ENCODE measurements at places on chromosomes 6 and 20. TPM values are rescaled to one million over a fixed set of nuclear protein-coding genes. Genes with fewer than 3 reads are reported as not detected.

GRCh38 chr6:86285876-86286275 is 643.2 kb upstream of the SYNCRIP start:
- H3K36me3 ChIP-seq: peaks cover 6% of the 10 kb centered on the region
- no peaks in the 10 kb centered on the region for H3K27me3 ChIP-seq
- no peak overlapping the region for H3K4me3 ChIP-seq

DNA sequence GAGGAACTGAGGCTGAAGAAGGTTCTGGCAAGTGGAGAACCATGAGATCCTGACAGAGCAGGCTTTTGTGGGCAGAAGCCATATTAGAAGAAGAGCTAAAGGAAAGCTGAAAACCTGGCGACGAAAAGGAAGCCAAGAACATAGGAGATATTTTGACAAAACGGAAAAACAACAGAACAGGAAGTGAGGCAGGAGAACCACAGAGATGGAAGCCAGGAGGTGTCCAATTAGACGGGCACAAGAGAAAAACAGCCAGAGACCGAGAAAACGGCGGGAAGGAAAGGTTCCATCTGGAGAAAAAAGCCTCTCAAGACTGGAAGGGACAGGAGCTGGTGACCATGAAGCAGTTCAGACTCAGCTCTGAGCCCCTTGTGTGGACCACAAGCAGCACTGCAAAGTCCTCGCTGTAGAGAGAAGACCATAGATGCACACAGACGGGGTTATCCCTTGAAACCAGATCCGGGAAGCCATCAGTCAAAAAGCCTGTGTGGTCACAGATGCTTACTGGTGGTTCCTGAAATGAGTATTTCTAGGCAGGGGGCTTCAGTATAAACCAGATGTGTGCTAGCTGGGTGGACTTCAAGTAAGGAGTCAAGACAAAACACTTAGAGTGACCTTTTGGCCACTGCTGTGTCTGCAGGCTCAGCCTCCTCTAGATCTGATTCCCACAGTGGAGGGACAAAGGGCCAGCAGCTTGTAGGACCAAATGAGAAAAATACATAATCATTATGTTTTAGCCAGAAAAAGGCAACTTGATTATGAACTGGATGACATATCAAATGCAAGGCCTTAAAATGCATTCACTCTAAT is 30.7 kb downstream of the SSR1 start:
- no peak overlapping the region for H3K27ac ChIP-seq
- H3K36me3 ChIP-seq: peaks cover 30% of the 10 kb centered on the region
- H3K4me3 ChIP-seq: no peak overlapping the region
- peaks cover 13% of the 10 kb centered on the region for H3K4me1 ChIP-seq
- no peaks in the 10 kb centered on the region for H3K27me3 ChIP-seq

The PANK2 gene
- total RNA-seq: 32.8 TPM

GRCh38 chr6:135814043-135814442 is 37.5 kb upstream of the PDE7B start:
- peaks cover 9% of the 10 kb centered on the region for H3K4me1 ChIP-seq
- no peak for DNase-seq
- no peaks in the 10 kb centered on the region for H3K27me3 ChIP-seq
- no peak overlapping the region for H3K27ac ChIP-seq
- H3K36me3 ChIP-seq: no peaks in the 10 kb centered on the region

The OTOR gene
- total RNA-seq: not detected

The IMPG1 gene
- not detected for total RNA-seq

DNA sequence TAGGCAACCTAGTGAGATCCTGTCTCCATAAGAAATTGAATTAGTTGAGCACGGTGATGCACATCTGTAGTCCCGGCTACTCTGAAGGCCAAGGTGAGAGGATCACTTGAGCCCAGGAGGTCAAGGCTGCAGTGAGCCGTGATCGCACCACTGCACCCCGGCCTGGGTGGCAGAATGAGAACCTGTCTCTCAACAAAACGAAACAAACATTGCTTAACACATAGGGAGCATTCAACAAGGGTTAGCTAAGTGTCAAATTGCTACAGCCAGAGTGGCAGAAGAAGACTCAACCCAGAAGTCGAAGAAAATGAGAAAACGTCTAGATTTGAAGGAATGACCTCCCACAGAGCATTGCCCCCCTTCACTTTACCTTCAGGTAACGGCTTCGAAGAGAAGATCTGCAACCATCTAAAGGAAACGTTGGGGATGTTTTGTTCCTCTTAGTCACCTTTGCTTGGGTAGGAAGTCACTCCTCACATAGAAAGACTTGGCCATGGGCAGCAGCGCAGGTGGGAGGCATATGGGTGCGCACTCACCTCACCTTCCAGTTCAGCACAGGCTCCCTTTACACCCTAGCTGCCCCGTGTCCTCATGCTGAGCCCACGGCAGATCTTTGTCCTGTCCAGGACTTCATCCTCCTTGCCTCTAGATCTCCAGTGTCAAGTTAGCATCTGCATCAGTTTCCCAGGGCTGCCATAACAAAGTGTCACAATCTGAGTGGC is 63.7 kb upstream of the SHLD1 start:
- no peak overlapping the region for H3K27ac ChIP-seq
- no peaks in the 10 kb centered on the region for H3K36me3 ChIP-seq
- no peak overlapping the region for H3K4me3 ChIP-seq
- DNase-seq: no peak
- no peaks in the 10 kb centered on the region for H3K27me3 ChIP-seq
- no peaks in the 10 kb centered on the region for H3K4me1 ChIP-seq

The STX11 gene
- total RNA-seq: 1.1 TPM

DNA sequence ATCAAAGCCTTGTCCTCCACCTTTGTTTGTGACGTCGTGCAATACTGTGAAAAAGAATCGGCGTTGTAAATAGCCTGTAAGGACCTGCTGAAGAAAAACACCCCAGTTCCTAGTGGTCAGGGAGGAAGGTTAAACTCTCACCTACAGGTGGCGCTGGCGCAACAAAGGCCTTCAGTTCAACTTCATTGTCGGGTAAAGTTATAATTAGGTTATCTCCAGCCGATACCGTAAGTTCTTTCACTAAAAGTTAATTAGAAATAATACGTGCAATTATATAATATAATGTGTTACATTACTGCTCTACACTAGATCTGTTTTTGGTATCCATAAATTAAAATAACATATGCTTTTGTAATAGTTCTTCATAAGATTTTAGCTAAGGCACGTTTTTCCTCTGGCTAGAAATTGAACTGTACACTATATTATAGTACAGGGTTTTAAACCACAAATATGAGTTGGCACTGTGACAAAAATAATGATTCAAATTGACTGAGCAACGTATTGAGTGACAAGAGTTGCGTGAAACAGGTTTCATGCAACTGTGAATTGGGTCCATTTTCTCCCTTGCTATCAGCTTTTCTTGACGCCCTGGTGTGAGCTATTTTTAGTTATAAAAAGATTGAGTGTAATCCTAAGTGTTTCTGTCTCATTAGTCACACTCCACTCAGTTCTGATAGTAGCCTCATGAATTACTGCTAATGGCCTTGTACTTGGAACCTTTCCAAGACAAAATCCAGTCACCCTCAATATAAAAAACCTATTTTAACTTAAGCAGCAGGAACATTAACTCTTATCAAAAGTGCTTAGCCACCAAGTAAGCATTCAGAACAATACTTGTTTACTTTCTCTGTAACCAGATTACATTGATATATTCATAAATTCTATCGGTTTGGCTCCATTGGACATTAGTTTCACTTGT is 62.3 kb downstream of the KIAA0319 start:
- peaks cover 14% of the 10 kb centered on the region for H3K27me3 ChIP-seq
- H3K4me3 ChIP-seq: peak overlapping the region; percentile 15
- peak overlapping the region; percentile 13 for H3K27ac ChIP-seq
- H3K36me3 ChIP-seq: no peaks in the 10 kb centered on the region

The PRL gene
- not detected for total RNA-seq

DNA sequence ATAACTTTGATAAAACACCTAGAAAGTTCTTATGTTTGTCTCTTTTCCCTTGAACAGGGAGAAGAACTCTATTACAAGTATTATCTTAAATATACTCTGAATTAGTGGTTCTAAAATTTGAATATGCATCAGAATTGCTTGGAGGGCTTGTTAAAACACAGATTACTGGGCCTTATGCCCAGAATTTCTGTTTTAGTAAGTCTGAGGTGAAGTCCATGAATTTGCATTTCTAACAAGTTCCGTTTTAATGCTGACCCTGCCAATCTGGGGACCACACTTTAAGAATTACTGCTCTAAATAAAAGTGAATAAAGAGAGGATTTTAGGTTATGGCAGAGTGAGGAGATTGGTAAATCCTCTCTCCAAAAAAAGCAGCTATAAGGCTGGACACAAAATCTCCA is 168.1 kb upstream of the FLRT3 start:
- no peaks in the 10 kb centered on the region for H3K36me3 ChIP-seq
- H3K27ac ChIP-seq: no peak overlapping the region
- H3K27me3 ChIP-seq: no peaks in the 10 kb centered on the region
- no peak overlapping the region for H3K4me3 ChIP-seq
- DNase-seq: no peak
- no peaks in the 10 kb centered on the region for H3K4me1 ChIP-seq

DNA sequence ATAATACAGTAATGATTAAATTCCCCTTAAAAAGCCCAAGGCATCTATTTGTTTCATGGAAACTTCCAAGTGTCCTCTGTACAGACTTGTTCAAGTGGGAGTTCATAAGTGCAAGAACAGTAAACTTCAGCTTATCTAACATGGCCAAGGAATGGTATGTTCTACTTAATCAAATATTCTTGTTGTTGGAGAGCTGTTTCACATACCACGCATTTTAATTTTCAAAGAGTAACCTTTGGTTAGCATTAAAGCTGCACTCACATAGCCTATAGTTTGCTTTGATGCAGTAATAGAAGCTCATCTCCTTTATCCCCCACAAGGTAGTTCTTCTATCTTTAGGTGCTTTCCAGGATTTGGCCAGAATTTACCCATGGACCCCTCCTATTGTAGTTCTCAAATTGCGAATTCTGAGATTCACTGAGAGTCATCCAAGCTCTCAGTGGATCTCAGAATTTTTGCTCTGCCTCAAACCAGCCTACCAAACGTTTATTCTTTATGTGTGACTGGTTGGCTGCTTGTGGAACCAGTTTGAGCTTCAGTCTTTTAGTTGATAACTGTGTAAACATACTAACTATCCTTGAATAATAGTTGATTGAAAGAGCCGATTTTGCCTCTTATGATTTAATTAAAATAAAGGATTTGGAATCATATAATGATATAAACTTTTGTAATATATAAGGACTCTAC is 668.0 kb upstream of the FLRT3 start:
- DNase-seq: no peak
- H3K4me3 ChIP-seq: no peak overlapping the region
- no peaks in the 10 kb centered on the region for H3K27me3 ChIP-seq

GRCh38 chr6:2733324-2733723 is 17.4 kb downstream of the MYLK4 start:
- H3K4me3 ChIP-seq: no peak overlapping the region
- DNase-seq: no peak
- peaks cover 6% of the 10 kb centered on the region for H3K4me1 ChIP-seq
- H3K27me3 ChIP-seq: no peaks in the 10 kb centered on the region
- no peaks in the 10 kb centered on the region for H3K36me3 ChIP-seq

DNA sequence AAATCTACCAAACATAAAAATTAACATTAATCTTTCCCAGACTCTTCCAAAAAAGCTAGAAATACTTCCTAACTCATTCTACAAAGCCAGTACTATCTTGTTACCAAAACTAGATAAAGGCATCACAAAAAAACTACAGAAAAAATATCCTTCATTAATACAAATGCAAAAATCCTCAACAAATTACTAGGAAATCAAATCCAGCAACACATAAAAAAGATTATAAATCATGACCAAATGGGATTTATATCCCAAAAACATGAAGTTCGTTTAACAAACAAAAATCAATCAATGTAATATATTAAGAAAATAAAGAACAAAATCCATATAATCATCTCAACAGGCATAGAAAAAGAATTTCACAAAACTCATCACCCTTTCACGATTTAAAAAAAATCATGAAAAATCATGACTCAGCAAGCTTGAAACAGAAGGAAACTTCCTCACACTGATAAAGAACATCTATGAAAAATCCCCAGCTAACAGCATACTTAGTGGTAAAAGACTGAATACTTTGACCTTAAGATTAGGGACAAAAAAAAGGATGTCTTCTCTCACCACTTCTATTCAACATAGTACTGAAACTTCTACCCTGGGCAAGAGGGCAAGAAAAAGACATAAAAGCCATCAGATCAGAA is 43.2 kb downstream of the RANBP9 start:
- H3K27me3 ChIP-seq: no peaks in the 10 kb centered on the region
- no peak overlapping the region for H3K27ac ChIP-seq
- peaks cover 6% of the 10 kb centered on the region for H3K36me3 ChIP-seq
- H3K4me3 ChIP-seq: no peak overlapping the region
- peaks cover 37% of the 10 kb centered on the region for H3K4me1 ChIP-seq
- DNase-seq: peak; percentile 6

- H3K4me1 ChIP-seq: peaks cover 34% of the 10 kb centered on the region
- no peaks in the 10 kb centered on the region for H3K27me3 ChIP-seq
- no peak overlapping the region for H3K27ac ChIP-seq
- no peaks in the 10 kb centered on the region for H3K36me3 ChIP-seq
- no peak for DNase-seq
Observed at GRCh38 chr6:47246551-47246950, 63.2 kb downstream of the TNFRSF21 start.

- H3K27ac ChIP-seq: no peak overlapping the region
- no peaks in the 10 kb centered on the region for H3K4me1 ChIP-seq
- H3K27me3 ChIP-seq: no peaks in the 10 kb centered on the region
- H3K36me3 ChIP-seq: peaks cover 2% of the 10 kb centered on the region
- no peak for DNase-seq
Observed at GRCh38 chr20:61805781-61806180, 259.9 kb downstream of the TAF4 start.

The TMEM151B gene
- not detected for total RNA-seq

The GSTA2 gene
- total RNA-seq: not detected

GRCh38 chr6:132063204-132063603 is 112.0 kb upstream of the CCN2 start:
- H3K4me1 ChIP-seq: peaks cover 11% of the 10 kb centered on the region
- no peak overlapping the region for H3K27ac ChIP-seq
- H3K4me3 ChIP-seq: no peak overlapping the region
- H3K36me3 ChIP-seq: no peaks in the 10 kb centered on the region

DNA sequence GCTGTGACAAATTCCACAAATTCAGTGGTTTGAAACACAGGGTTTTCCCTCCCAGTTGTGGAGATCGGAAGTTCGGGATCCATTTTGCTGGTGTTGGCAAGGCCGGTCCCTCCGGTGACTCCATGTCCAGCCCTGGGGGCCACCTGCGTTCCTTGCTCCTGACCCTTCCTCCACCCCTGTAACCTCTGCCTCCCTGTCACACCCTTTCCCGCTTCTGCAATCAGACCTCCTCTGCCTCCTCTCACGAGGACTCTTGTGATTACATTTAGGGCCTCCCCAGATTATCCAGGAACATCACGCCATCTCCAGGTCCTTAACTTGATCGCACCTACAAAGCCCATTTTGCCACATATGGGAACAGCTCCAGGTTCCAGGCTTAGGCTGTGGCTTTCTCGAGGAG is 12.5 kb downstream of the RPS6KA2 start:
- peaks cover 60% of the 10 kb centered on the region for H3K36me3 ChIP-seq
- H3K4me3 ChIP-seq: peak overlapping the region; percentile 34
- no peaks in the 10 kb centered on the region for H3K27me3 ChIP-seq
- DNase-seq: peak; percentile 17
- H3K27ac ChIP-seq: peak overlapping the region; percentile 75
- H3K4me1 ChIP-seq: peaks cover 73% of the 10 kb centered on the region

- no peak overlapping the region for H3K27ac ChIP-seq
- peaks cover 10% of the 10 kb centered on the region for H3K4me1 ChIP-seq
- no peak overlapping the region for H3K4me3 ChIP-seq
- no peak for DNase-seq
- peaks cover 52% of the 10 kb centered on the region for H3K36me3 ChIP-seq
- H3K27me3 ChIP-seq: no peaks in the 10 kb centered on the region
Observed at GRCh38 chr6:35321091-35321490, 21.3 kb upstream of the PPARD start.

GRCh38 chr20:4883051-4883450 is 118.3 kb downstream of the SLC23A2 start:
- H3K27ac ChIP-seq: no peak overlapping the region
- no peaks in the 10 kb centered on the region for H3K4me1 ChIP-seq
- H3K4me3 ChIP-seq: no peak overlapping the region
- no peaks in the 10 kb centered on the region for H3K27me3 ChIP-seq

The SLC17A3 gene
- not detected for total RNA-seq

Data from MCF 10A (cell line).